ENCODE measurements at places on chromosomes 12 and 14. TPM values are rescaled to one million over a fixed set of nuclear protein-coding genes. Genes with fewer than 3 reads are reported as not detected.

- DNase-seq: no peak
- peaks cover 5% of the 10 kb centered on the region for H3K27me3 ChIP-seq
- H3K4me1 ChIP-seq: no peaks in the 10 kb centered on the region
- no peak overlapping the region for H3K27ac ChIP-seq
- no peak overlapping the region for H3K4me3 ChIP-seq
- H3K36me3 ChIP-seq: no peaks in the 10 kb centered on the region
These were observed 171.5 kb downstream of the ANO2 start for GRCh38 chr12:5773550-5773949.

The PTCSC3 gene
- total RNA-seq: not detected

- H3K36me3 ChIP-seq: no peaks in the 10 kb centered on the region
- H3K4me1 ChIP-seq: no peaks in the 10 kb centered on the region
- no peak for DNase-seq
These were observed 27.9 kb upstream of the EVL start for GRCh38 chr14:100037353-100037752.

- H3K36me3 ChIP-seq: no peaks in the 10 kb centered on the region
- H3K4me3 ChIP-seq: no peak overlapping the region
- H3K27ac ChIP-seq: no peak overlapping the region
- H3K27me3 ChIP-seq: peaks cover 29% of the 10 kb centered on the region
- H3K4me1 ChIP-seq: peaks cover 12% of the 10 kb centered on the region
- DNase-seq: no peak
These were observed 17.9 kb upstream of the IL22 start for GRCh38 chr12:68271346-68271745.

DNA sequence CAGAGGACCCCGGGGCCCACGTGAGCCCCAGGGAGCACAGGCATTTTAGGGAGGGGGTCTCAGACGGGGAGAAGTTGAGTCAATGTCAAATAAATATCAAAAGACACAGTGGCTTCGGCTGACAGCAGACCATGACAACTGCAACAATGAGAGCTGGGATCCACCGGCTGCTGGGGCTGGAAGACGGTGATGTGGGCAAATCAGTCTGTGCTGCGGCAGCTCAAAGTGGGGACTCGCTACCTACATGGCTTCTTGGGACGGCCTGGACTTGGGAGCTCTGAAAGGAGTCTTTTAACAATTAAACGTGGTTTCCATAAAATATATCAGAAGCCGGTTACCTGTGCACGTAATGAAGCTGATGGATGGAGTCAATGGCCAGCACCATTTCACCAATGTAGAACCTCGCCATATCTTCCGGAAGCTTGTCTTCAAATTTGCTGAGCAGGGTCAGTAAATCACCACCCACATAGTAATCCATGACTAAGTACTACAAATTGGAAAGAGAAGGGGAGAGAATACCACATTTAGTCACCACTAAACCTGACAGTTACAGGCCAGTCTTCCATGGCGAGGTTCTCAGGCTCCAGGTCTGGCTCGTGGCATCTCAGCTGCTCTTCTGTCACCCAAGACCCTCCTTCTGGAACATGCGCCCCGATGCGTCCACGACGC is 58.0 kb downstream of the CDC42BPB start:
- no peak overlapping the region for H3K4me3 ChIP-seq
- H3K27ac ChIP-seq: no peak overlapping the region
- H3K36me3 ChIP-seq: no peaks in the 10 kb centered on the region
- H3K27me3 ChIP-seq: no peaks in the 10 kb centered on the region

- H3K4me3 ChIP-seq: no peak overlapping the region
- H3K36me3 ChIP-seq: no peaks in the 10 kb centered on the region
- peaks cover 6% of the 10 kb centered on the region for H3K4me1 ChIP-seq
- H3K27ac ChIP-seq: no peak overlapping the region
- no peak for DNase-seq
- peaks cover 4% of the 10 kb centered on the region for H3K27me3 ChIP-seq
These were observed 151.3 kb downstream of the BCL11B start for GRCh38 chr14:99120526-99121318.

GRCh38 chr14:34930591-34931091 is 52.2 kb upstream of the SRP54 start:
- DNase-seq: peak; percentile 29
- H3K27me3 ChIP-seq: no peaks in the 10 kb centered on the region
- H3K36me3 ChIP-seq: peaks cover 2% of the 10 kb centered on the region
- peaks cover 46% of the 10 kb centered on the region for H3K4me1 ChIP-seq
- H3K4me3 ChIP-seq: peak overlapping the region; percentile 64

- H3K27me3 ChIP-seq: no peaks in the 10 kb centered on the region
- peaks cover 26% of the 10 kb centered on the region for H3K36me3 ChIP-seq
- no peak overlapping the region for H3K4me3 ChIP-seq
- DNase-seq: no peak
- no peaks in the 10 kb centered on the region for H3K4me1 ChIP-seq
These were observed 33.2 kb downstream of the AKAP3 start for GRCh38 chr12:4615667-4616066.

GRCh38 chr12:108722992-108723766 is 8.1 kb downstream of the CORO1C start:
- H3K4me3 ChIP-seq: no peak overlapping the region
- no peaks in the 10 kb centered on the region for H3K36me3 ChIP-seq
- no peak overlapping the region for H3K27ac ChIP-seq
- H3K4me1 ChIP-seq: peaks cover 32% of the 10 kb centered on the region
- H3K27me3 ChIP-seq: no peaks in the 10 kb centered on the region

- no peak overlapping the region for H3K4me3 ChIP-seq
- peaks cover 5% of the 10 kb centered on the region for H3K4me1 ChIP-seq
- H3K36me3 ChIP-seq: peaks cover 67% of the 10 kb centered on the region
- H3K27me3 ChIP-seq: no peaks in the 10 kb centered on the region
- no peak for DNase-seq
- no peak overlapping the region for H3K27ac ChIP-seq
These were observed 34.0 kb upstream of the TPH2 start for GRCh38 chr12:71904629-71905028.

DNA sequence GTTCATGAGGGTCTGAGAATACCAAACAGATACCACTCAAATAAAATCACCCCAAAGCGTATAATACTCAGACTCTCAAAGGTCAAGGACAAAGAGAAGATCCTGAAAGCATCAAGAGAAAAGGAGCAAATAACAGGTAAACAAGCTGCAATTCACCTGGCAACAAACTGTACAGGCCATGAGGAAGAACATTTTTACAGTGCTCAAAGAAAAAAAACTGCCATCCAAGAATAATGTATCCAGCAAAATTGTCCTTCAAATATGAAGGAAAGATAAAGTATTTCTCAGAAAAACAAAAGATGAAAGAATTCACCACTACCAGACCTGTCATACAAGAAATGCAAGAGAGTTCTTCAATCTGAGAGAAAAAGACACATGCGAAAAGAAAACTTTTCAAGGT is 206.4 kb downstream of the PTPRO start:
- DNase-seq: no peak
- peaks cover 11% of the 10 kb centered on the region for H3K36me3 ChIP-seq
- no peak overlapping the region for H3K4me3 ChIP-seq
- H3K27me3 ChIP-seq: peaks cover 7% of the 10 kb centered on the region

The PAPLN gene
- 0.62 TPM for total RNA-seq

The SCNN1A gene
- total RNA-seq: 0.26 TPM

The PPP2R5E gene
- total RNA-seq: 37.8 TPM

- no peak for DNase-seq
- no peaks in the 10 kb centered on the region for H3K36me3 ChIP-seq
- no peak overlapping the region for H3K27ac ChIP-seq
- H3K27me3 ChIP-seq: no peaks in the 10 kb centered on the region
- no peak overlapping the region for H3K4me3 ChIP-seq
These were observed 171.2 kb downstream of the MYRFL start for GRCh38 chr12:69996241-69996640.

The LTB4R2 gene
- 9.4 TPM for total RNA-seq

The CMA1 gene
- not detected for total RNA-seq

GRCh38 chr12:24111086-24111485 is 161.6 kb upstream of the SOX5 start:
- no peak for DNase-seq
- H3K4me1 ChIP-seq: no peaks in the 10 kb centered on the region
- no peaks in the 10 kb centered on the region for H3K27me3 ChIP-seq
- H3K27ac ChIP-seq: no peak overlapping the region

GRCh38 chr12:40224439-40225291 is at the start of gene LRRK2:
Gene LRRK2, plus strand, starts transcription at chr12:40224997. Its CDS starts 135 bp downstream, at chr12:40225132.
- peak; percentile 49 for DNase-seq
- peak within 1 kb of the TSS; percentile 44 for H3K4me3 ChIP-seq
- H3K27me3 ChIP-seq: peaks cover 32% of the 10 kb centered on the region
- H3K4me1 ChIP-seq: peaks cover 11% of the 10 kb centered on the region
- H3K27ac ChIP-seq: no peak within 1 kb of the TSS

The ZNF664 gene
- total RNA-seq: 56.9 TPM

- no peaks in the 10 kb centered on the region for H3K27me3 ChIP-seq
- peaks cover 8% of the 10 kb centered on the region for H3K4me1 ChIP-seq
These were observed 2.0 kb downstream of the SERPINA1 start for GRCh38 chr14:94386085-94387031.

DNA sequence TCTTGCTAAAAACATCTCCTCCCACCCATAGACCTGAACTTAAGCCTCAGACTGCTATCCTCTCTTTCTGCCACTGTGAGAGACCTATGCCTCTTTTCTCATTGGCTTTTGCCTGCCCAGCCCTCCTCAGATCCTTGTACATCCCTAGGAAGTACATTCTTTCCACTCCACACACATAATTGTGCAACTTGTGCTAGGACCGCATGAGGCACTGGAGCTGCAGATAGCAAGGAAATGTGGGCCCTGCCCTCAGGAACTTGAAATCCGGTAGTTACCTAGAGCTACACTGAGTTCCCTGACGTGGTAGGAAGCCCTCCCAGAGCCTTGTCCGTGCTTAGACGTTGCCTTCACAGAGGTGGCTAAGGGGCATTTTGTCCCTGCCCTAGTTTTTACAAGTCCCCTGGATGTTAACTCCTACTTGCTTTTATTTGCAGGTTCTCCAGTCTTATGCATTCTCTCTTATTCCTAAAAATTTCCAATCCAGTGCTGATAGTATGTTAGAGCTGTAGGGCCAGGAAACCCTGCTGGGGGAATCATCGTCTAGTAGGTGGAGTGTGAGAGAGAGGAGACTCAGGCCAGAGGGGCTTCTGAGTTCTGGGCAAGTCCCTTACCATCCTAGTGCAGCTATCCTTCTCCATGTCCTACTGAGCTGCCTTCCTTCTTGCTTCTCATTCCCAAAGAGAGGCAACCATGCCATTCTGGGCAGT is 41.3 kb downstream of the NTF3 start:
- H3K27me3 ChIP-seq: peaks cover 10% of the 10 kb centered on the region
- no peak overlapping the region for H3K27ac ChIP-seq
- H3K36me3 ChIP-seq: no peaks in the 10 kb centered on the region
- no peak for DNase-seq
- H3K4me1 ChIP-seq: no peaks in the 10 kb centered on the region

GRCh38 chr14:96409701-96410100 is 17.8 kb downstream of the AK7 start:
- no peaks in the 10 kb centered on the region for H3K4me1 ChIP-seq
- H3K36me3 ChIP-seq: no peaks in the 10 kb centered on the region
- DNase-seq: no peak
- no peak overlapping the region for H3K4me3 ChIP-seq
- no peak overlapping the region for H3K27ac ChIP-seq

DNA sequence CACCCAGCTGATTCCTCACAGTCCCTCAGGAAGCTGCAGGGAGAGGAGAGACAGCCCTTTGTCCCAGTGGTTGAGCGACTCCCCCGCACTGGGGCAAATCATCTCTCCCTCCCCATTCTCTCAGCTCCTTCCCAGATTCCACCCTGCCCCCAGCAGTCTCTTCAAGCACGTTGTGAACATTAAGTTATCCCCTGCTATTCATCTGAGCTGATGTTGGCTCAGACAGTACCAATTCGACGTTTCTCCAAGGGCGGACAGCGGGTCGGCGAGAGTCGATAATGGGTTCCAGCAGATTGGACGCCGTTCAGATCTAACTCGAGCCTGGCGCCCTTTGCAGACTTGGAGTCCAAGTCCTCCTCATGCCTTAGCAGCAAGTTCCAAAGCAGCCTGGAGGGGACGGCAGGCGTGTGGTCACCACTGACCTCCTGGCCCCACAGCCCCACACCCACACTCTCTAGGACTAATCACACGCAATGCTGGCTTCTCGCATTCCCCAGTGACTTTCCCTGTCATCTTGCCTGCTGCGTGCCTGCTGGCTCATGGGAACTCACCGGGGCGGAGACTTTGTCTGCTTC is 245.9 kb downstream of the CHST11 start:
- no peak overlapping the region for H3K4me3 ChIP-seq
- H3K27ac ChIP-seq: no peak overlapping the region
- H3K27me3 ChIP-seq: no peaks in the 10 kb centered on the region
- H3K36me3 ChIP-seq: peaks cover 4% of the 10 kb centered on the region
- peaks cover 58% of the 10 kb centered on the region for H3K4me1 ChIP-seq
- DNase-seq: no peak

DNA sequence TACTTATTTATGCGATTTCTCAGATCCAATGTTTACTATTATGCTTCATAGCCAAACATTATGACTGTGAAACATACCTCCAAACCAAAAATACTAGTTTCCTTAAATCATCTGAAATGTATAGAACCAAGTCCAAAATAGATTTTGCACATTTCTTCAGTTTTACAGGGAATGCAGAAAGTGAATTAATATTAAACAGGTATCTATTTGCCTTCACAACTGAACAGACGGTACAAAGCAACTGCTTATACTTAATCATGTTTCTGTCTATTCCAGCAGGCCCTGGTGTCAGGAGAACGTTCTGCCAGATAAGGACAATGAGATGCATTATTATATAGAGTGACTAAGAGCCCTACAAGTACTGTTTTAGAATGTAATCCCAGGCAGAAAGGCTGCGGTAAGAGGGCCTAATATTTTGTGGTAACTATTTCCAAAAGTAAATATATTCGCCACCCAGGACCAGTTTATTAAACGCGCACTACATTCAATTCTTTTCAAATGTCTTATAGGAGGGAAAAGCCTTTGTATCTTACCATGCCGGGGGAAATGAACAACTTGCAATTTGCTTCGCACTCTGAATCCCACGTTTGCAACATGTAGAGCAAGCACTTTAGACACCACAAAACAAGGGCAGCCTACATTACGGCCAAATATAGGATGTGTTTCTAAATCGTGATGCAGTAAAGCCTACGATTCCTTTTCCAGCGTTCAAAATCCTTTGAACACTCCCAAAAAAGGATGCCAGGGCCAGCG is 1.5 kb downstream of the CORO1C start:
- H3K4me3 ChIP-seq: peak overlapping the region; percentile 91
- no peaks in the 10 kb centered on the region for H3K27me3 ChIP-seq
- H3K36me3 ChIP-seq: no peaks in the 10 kb centered on the region
- peak overlapping the region; percentile 64 for H3K27ac ChIP-seq

- DNase-seq: no peak
- H3K4me1 ChIP-seq: peaks cover 24% of the 10 kb centered on the region
- no peak overlapping the region for H3K27ac ChIP-seq
- peaks cover 34% of the 10 kb centered on the region for H3K27me3 ChIP-seq
These were observed 1.4 kb downstream of the ASIC1 start for GRCh38 chr12:50058743-50059312.

The PLD4 gene
- total RNA-seq: not detected
